Activated CD4-positive, alpha-beta T cell treated with anti-CD3 and anti-CD28 coated beads for 36 hours (primary cell): ENCODE measurements at places on chromosomes 7 and 10. TPM values are rescaled to one million over a fixed set of nuclear protein-coding genes. Genes with fewer than 3 reads are reported as not detected.

GRCh38 chr7:98168181-98168903 is 42.9 kb upstream of the BHLHA15 start:
- DNase-seq = peak; percentile 68

- DNase-seq = no peak
Measured at GRCh38 chr7:49060743-49061142, 136.4 kb downstream of the CDC14C start.

GRCh38 chr7:92135052-92135889 is 994 bp upstream of the CYP51A1 start:
- no peak for DNase-seq

GRCh38 chr7:104643587-104644217 is 315.3 kb downstream of the LHFPL3 start:
- peak; percentile 22 for DNase-seq

- DNase-seq = no peak
Measured at GRCh38 chr7:4006687-4007086, 675.4 kb upstream of the FOXK1 start.

- DNase-seq = no peak
Measured at GRCh38 chr10:102599565-102600327, 44.5 kb upstream of the TRIM8 start.

Gene PTPRN2
- total RNA-seq = 0.46 TPM

DNA sequence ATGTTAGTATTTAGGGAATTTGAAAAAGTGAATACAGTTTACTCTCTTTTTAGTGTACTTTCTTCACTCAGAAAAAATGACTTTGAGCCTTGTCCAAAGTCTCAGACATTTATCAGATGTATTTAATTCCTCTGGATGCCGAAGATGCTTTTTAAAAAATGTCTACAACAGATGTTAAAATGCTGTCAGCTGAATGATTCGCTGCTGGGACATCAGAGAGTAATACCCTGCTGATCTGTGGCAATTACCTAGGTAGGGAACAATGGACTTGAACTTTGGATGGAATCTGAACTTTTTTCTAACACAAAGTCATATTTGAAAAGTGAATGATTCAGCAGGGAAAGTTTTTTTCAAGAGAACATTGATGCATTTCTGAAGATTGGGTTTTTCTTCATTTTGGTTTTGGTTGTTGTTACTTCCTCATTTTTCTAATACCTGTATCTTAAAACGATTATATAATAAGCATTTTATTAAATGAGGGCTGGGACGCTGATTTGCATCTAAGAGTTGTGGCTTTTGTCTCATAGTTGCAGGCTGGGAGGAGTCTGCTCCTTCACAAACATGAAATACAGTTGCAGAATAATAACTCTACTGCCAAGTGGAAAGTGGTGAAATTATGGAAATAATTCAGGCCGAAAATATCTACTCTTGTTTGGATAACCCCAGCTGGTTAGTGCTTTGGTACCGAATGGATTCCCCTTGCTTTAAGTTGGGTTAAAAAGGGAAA is 98.0 kb downstream of the SPAG6 start:
- no peak for DNase-seq

Gene RELN
- not detected for total RNA-seq

Gene HABP2
- total RNA-seq = not detected

- DNase-seq = no peak
Measured at GRCh38 chr10:6153845-6154244, 48.9 kb upstream of the PFKFB3 start.

Gene SDHAF3
- total RNA-seq = 30.2 TPM

DNA sequence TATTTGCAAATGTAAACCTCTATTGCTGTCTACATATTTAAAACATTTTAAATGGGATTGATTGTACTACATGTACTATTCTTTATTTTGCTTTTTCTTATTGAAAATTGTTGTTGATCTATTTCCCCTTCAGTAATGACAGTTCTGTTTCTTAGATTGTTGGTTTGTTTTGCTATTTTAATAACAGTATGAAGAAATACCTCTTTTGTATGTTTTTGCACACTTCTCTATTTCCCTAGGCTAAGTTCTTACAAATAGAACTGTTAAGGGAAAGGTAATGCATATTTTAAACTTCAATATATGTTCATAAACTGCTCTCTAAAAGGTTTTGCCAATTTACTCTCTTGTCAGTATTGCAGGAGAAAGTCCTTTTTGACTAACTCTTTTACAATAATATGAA is 195.0 kb upstream of the PRPS1L1 start:
- no peak for DNase-seq

Gene SEC31B
- total RNA-seq = 36.7 TPM

DNA sequence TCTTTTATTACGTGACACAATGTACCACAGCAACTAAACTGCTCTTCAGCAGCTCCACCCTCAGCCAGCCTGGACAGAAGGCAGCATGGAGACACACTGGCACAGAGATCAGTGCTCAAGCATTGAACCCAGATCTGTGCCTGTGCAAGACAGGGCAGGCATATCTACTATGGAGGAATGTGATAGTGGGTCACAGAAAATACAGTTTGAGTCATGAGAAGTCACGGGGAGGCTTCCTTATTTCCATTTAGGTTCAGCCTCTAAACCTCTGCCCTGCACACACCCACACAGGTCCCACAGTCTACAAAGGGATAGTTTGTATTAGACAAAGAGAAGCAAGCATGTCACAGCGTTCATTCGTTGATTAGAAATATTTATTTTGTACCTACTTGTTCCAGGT is 187.4 kb upstream of the AGR3 start:
- no peak for DNase-seq

- no peak for DNase-seq
Measured at GRCh38 chr10:62234077-62234605, 34.5 kb downstream of the RTKN2 start.

GRCh38 chr10:33635967-33636515 is 301.6 kb upstream of the NRP1 start:
- no peak for DNase-seq

Gene DYDC2
- total RNA-seq = 0.79 TPM

GRCh38 chr7:37494926-37495325 is 46.3 kb upstream of the ELMO1 start:
- DNase-seq = no peak

Gene VGF
- 0.11 TPM for total RNA-seq

DNA sequence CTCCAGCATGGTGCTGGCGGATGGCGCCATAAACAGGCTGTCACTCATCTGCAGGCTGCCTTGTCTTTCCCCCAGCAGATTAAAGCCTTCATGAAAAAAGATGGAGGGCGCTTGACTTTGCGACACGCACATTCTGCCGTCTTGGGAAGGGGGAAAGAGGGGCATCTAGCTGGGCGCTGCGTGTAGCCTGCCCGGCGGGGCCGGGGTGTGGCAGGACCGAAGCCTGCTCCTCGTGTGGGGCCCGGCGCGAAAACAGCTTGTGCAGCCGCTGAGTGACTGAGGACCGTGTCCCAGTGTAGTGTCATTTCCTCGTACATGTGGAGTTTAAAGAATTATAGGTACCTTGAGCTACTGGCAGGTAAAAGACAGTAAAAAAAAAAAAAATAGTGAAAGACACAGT is 97.9 kb downstream of the MGMT start:
- DNase-seq = no peak

DNA sequence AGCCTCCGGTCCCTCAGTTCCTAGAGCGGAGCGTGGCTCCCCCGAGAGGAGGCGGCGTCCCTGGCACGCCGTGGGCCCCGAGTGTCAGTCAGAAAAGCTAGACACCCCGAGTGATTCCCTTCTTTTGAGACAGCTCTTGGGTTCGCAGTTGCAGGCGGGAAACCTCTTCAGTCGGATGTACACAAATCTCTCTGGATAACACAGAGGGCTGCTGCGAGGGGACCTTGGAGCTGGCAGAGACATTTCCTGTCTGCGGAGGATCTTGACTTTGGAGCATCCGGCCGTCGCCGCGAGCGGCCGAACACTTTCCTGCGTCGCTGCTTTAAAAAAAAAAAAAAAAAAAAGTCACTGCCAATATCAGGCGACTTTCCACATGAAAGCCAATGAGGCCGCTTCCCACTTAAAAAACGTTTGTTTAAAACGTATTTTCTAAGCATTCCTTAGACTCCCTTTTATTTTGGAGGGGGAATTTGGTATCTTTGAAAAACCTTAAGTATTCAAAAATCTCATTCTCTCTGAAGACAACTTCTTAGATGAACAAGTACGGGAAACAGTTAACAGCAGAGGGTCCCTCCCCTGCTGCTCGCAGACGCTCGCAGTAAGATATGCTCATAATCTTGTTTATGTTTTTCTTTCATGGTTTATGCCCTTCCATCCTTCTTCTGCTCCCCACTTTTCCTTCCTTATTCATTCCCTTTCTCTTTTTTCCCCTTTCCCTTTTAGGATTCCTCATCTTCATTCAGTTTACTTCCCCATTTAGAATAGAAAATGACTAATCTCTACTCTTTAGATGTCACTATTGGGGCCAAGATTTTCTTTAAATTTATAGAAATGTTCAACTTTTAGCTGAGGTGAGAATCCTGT is 10.0 kb downstream of the HHEX start:
- peak; percentile 55 for DNase-seq

DNA sequence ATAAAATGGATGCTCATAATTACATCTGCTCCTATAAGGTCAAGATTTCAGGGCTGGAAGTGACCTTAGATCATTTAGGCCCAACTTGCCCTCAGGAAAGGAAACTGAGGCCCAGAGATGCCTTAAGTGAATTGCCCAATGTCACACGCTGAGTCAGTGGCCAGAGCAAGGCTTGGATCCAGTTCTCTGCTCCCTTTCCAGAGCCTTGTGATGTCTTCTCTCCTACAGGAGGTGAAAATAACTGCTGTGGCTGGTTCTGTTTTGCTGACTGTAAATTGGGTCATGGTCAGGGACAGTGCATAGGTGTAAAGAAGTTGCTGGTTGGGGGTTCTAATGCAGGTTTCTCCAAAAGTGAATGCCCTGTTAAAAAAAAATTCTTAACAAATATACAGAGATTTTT is 91.3 kb downstream of the TCF7L2 start:
- no peak for DNase-seq

DNA sequence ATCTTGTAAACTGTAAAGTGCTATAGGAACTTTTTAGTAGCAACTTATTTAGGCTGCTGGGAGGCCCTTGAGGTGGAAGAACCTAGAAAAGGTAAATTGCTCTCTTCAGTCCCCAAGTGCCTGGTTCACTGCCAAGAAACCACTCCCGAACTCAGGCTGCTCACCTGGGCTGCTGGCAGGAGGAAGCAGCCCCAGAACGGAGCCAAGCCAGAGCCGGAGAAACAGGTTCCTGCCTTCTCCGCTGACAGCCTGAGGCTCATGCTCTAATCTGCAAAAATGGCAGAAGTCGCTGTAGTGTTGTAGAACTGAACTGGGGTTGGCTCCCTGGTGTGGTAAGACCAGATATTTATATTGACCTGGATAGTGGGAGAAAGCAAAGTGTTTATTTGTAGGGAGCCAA is 136.0 kb downstream of the CUL2 start:
- DNase-seq = no peak
